GM23248 (cell line): ENCODE measurements at places on chromosomes 2 and 18.

GRCh38 chr2:86747711-86748639 lies 27.9 kb downstream of the RMND5A start:
- H3K27me3 ChIP-seq, result no peaks in the 10 kb centered on the region
- peaks cover 14% of the 10 kb centered on the region; the same call in 1 of the 2 replicates for H3K36me3 ChIP-seq
- H3K27ac ChIP-seq, result peak overlapping the region; percentile 82
- peaks cover 16% of the 10 kb centered on the region for H3K4me1 ChIP-seq

- DNase-seq, result no peak
- H3K36me3 ChIP-seq, result no peaks in the 10 kb centered on the region
- H3K27ac ChIP-seq, result no peak overlapping the region
- no peaks in the 10 kb centered on the region; the same call in 1 of the 2 replicates for H3K27me3 ChIP-seq
Observed at GRCh38 chr18:34525244-34525643, 184.9 kb upstream of the DTNA start.

DNA sequence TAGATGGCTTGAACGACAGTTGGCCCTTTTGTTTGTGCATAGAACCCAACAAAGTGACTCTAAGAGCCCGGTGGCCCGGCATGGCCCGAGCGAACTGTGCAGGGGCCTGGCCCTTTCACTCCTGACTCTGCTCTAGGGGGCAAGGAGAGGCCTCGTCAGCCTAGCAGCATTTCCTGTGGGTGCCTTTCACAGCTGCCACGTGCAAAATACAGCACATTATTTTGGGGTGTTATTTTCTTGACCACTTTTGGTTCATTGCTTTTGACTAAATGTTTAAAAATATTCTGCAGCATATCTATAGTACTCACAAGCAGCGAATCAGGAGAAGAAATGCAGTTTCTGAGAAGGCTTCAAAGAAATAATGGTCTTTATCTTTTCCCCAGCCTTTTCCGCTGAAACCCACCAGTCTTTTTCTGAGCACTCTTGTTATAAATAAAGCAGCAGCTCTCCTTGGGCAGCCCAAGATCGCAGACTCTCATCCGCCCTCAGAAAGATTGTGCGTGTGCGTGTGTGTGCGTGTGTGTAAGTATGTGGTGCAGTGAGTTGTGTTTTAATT lies 31.3 kb downstream of the DGKD start:
- DNase-seq, result no peak
- H3K27ac ChIP-seq, result no peak overlapping the region
- H3K36me3 ChIP-seq, result no peaks in the 10 kb centered on the region
- H3K4me3 ChIP-seq, result no peak overlapping the region

- peak overlapping the region; percentile 20 for H3K4me3 ChIP-seq
- peaks cover 43% of the 10 kb centered on the region for H3K4me1 ChIP-seq
- H3K36me3 ChIP-seq, result no peaks in the 10 kb centered on the region
- H3K27me3 ChIP-seq, result no peaks in the 10 kb centered on the region
- peak; percentile 58 for DNase-seq
- H3K27ac ChIP-seq, result 0 out of 2 replicates have a peak overlapping the region, but pooled peaks have one; percentile 13
Observed at GRCh38 chr2:45241061-45241561, 231.9 kb upstream of the SIX2 start.

GRCh38 chr18:29644276-29644675 lies 1398.3 kb downstream of the DSC3 start:
- peak; percentile 64 for DNase-seq
- no peaks in the 10 kb centered on the region for H3K27me3 ChIP-seq
- no peak overlapping the region for H3K4me3 ChIP-seq
- no peaks in the 10 kb centered on the region for H3K36me3 ChIP-seq
- peaks cover 8% of the 10 kb centered on the region for H3K4me1 ChIP-seq

GRCh38 chr2:144213797-144214196 lies 306.1 kb downstream of the ZEB2 start:
- H3K4me3 ChIP-seq, result no peak overlapping the region
- H3K27me3 ChIP-seq, result no peaks in the 10 kb centered on the region
- no peak for DNase-seq
- H3K36me3 ChIP-seq, result no peaks in the 10 kb centered on the region
- no peak overlapping the region for H3K27ac ChIP-seq

GRCh38 chr2:46988733-46989481 lies 73.3 kb upstream of the MCFD2 start:
- H3K27me3 ChIP-seq, result no peaks in the 10 kb centered on the region
- no peak for DNase-seq

- DNase-seq, result no peak
- H3K36me3 ChIP-seq, result no peaks in the 10 kb centered on the region
- peaks cover 28% of the 10 kb centered on the region for H3K4me1 ChIP-seq
- no peak overlapping the region for H3K27ac ChIP-seq
- H3K27me3 ChIP-seq, result no peaks in the 10 kb centered on the region
Observed at GRCh38 chr18:48533340-48534070, 5.3 kb upstream of the CTIF start.
